Endothelial cell (in vitro differentiated cells): ENCODE measurements at places on chromosomes 6 and 20.

- H3K27me3 ChIP-seq: peaks cover 5% of the 10 kb centered on the region
- H3K36me3 ChIP-seq: peaks cover 4% of the 10 kb centered on the region
- peaks cover 3% of the 10 kb centered on the region for H3K4me1 ChIP-seq
- DNase-seq: no peak
Observed at GRCh38 chr6:7268816-7269555, 44.0 kb downstream of the SSR1 start.

- DNase-seq: no peak
- H3K27ac ChIP-seq: no peak overlapping the region
- H3K4me3 ChIP-seq: no peak overlapping the region
- peaks cover 6% of the 10 kb centered on the region for H3K27me3 ChIP-seq
Observed at GRCh38 chr20:59176812-59177211, 13.2 kb downstream of the ZNF831 start.

DNA sequence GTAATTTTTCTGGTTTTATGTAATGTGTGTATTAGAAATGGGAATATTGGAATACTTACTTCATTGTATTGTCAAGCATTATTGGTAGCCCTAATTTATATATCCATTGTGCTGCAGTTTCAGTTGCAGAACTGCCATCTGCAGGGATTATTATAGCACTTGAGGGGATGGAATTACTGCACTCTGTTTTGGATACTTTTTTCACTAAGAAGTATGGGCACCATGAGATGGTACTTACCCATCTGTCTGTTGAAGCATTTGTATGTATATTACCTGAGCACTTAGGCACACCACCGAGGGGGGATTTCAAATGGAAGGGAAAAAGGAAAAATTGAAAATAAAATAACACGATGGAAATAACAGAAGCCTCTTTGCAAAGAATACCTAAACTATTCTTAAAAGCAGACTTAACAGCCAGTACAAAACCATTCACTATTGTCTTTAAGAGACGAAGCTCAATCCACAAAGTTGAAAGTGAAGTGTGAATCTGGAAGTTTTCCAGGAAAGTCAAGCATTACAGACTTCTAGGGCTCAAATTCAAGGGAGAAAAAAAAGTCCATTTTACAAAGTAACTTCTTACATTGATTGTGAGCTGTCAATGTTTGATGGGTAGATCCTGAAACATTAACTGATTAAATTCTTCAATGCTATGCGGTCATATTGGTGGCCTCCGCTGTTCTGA is 318.7 kb downstream of the SOX4 start:
- peaks cover 13% of the 10 kb centered on the region for H3K4me1 ChIP-seq
- no peak for DNase-seq
- H3K36me3 ChIP-seq: peaks cover 15% of the 10 kb centered on the region
- peaks cover 6% of the 10 kb centered on the region for H3K27me3 ChIP-seq

DNA sequence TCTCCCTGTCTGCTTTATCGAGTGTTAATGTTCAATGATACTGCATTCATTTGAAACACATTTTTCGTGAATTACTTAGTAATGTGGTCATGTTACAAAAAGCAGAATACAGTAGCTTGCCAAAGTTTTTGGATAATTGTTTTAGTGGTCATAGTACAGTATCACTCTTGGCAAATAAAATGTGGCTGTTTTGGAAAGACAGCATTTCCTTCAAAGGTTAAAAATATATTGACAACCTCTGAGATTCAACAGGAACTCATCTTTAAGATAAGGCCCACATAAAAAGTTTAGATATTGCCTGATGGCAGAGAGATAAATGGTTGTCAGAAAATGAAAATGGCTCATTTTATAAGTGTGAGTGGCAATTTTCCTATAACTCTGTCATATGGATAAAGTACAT is 297.7 kb upstream of the MAN1A1 start:
- H3K4me3 ChIP-seq: no peak overlapping the region
- H3K27me3 ChIP-seq: no peaks in the 10 kb centered on the region
- no peaks in the 10 kb centered on the region for H3K36me3 ChIP-seq

DNA sequence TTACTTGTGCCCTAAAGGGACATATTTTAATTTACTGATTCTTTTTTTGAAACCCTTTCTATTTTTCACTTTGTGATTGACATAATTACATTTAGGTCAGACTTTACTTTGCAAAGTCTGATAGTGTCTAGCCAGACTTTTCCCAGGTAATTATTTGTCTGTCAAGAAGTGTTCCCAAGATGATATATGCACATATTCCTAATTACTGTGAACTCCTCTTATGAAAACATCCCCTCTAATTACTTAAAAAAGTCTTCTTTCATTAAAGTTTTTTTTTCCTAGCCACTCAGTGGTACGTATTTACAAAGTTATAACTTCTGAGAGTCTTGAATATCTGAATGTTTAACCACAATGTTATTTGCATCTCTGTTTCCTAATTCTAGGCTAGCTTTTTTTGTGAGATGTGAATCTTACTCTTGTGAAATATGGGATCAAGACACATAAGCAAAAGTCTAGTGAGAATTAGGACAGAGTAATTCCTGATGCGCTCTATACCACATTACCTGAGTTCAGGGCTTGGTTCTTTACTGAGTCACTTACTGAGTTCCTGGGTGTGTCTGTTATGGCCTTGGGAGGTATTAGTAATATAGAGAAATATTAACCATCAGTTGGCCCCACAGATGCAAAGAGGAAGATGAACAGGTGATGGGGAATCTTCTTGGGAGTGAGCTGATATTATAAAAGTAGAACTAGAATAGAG is 27.9 kb downstream of the FAM83B start:
- H3K27me3 ChIP-seq: no peaks in the 10 kb centered on the region
- no peaks in the 10 kb centered on the region for H3K4me1 ChIP-seq
- H3K27ac ChIP-seq: no peak overlapping the region
- DNase-seq: no peak
- no peak overlapping the region for H3K4me3 ChIP-seq

GRCh38 chr6:131688286-131688685 is 12.9 kb downstream of the OR2A4 start:
- no peaks in the 10 kb centered on the region for H3K27me3 ChIP-seq
- H3K27ac ChIP-seq: no peak overlapping the region
- no peaks in the 10 kb centered on the region for H3K4me1 ChIP-seq
- H3K36me3 ChIP-seq: no peaks in the 10 kb centered on the region

DNA sequence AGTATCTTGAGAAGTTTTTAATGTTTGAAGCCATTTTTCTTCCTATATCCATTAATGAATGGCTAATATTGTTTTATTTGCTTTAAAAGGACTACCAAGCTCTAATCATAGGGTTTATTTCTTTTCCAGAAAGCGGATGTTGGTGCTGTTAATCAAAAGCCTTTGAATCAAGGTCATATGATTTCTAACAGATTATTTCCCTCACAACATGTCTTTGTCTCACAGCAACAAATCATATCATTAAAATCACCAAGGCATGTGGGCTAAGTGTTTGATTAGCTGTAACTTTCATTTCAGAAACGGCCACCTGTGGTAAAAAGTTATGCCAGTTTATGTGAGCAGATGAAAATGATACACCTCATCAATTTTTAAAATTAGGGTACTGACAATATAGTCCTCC is 21.7 kb downstream of the TRAF3IP2 start:
- peaks cover 1% of the 10 kb centered on the region for H3K27me3 ChIP-seq
- no peak for DNase-seq
- no peak overlapping the region for H3K27ac ChIP-seq
- H3K4me1 ChIP-seq: peaks cover 22% of the 10 kb centered on the region
- no peak overlapping the region for H3K4me3 ChIP-seq
- H3K36me3 ChIP-seq: peaks cover 20% of the 10 kb centered on the region

DNA sequence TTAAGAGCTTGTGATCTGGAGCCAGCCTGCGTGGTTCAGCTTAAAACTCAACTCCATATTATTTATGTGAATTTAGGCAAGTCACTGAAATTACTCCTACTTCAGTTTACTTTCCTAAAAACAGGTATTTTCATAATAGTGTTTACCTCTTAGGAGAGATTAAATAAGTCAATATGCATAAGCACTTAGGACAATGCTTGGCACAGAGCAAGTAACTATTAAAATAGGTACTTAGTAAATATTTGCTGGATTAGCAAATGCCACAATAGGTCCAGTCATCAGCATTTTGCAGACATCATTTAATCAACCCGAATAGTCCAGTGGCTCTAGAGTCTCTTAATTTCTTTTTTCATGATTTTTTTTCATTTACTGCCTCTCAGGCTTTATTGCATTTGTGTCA is 78.6 kb upstream of the PTPRK start:
- no peak for DNase-seq
- H3K27ac ChIP-seq: no peak overlapping the region
- H3K4me1 ChIP-seq: peaks cover 25% of the 10 kb centered on the region
- H3K27me3 ChIP-seq: peaks cover 5% of the 10 kb centered on the region

DNA sequence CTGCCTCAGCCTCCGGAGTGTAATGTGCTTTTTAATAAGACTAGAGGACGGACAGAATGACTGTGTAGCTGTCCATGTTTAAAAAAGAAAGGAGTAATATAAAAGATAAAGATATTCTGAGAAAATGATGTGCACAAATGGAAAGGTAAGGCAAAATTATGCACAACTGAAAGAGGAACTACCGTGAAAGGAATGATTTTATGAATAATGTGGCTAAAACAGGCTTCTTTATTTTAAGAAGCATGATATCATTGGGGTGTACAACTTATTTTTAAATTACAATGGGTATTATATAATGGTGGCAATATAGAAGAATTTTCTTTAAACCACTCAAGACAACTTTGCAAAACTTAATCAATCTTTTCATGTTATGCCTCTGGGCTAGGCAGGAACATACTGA is 78.1 kb downstream of the FIG4 start:
- DNase-seq: no peak
- H3K36me3 ChIP-seq: peaks cover 6% of the 10 kb centered on the region
- H3K27ac ChIP-seq: no peak overlapping the region
- H3K4me3 ChIP-seq: no peak overlapping the region

DNA sequence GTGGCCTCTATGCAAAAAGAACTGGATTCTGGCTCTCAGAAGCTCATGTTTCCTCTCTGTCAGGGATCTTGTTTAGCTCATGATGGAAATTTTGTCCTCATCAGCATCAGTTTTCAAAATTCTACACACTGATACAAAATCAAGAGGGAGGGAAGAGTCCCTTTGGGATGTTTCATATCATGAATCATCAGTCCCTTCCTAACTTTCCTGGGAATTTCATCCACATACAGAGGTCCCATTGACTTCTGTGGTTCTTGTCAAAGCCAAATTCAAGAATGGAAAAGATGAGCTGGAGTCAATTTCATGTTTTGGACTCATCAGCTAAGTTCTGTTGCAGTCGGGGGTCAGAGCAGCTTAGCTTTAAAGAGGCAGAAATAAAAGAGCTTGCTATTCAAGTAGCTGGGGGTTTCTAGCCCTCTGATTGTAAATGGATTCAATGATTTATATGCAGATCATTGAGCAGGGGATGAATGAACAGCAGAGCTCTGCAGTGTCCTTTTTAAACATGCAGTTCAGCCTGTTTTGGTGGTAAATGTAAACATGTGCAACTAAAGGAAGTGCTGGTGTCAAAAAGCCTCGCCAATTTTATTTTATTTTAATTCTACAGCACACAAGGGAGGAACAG is 21.3 kb upstream of the TMEM14A start:
- H3K36me3 ChIP-seq: peaks cover 3% of the 10 kb centered on the region
- no peaks in the 10 kb centered on the region for H3K27me3 ChIP-seq
- no peak overlapping the region for H3K4me3 ChIP-seq
- no peak overlapping the region for H3K27ac ChIP-seq
- no peak for DNase-seq
- H3K4me1 ChIP-seq: no peaks in the 10 kb centered on the region

- no peak overlapping the region for H3K4me3 ChIP-seq
- H3K27ac ChIP-seq: no peak overlapping the region
- DNase-seq: no peak
- no peaks in the 10 kb centered on the region for H3K36me3 ChIP-seq
- H3K4me1 ChIP-seq: no peaks in the 10 kb centered on the region
Observed at GRCh38 chr6:127077886-127078285, 40.6 kb upstream of the RSPO3 start.

DNA sequence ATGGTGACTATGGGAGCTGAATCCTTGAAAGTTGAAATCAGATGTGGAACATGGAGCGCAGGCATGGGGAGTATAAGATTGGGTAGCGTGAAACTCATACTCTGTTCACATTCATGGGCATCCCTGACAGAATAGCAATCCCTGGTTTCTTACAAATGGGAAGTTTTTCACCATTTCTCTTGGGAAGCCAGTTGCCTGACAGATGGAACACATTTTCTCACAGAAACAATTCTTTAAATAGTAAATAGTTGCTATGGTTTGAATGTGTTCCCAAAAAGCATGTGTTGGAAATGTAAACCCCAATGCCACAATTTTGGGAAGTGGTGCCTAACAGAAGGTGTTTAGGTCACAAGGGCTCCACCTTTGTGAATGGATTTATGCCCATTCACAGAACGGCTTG is 262.8 kb upstream of the HS3ST5 start:
- H3K27ac ChIP-seq: no peak overlapping the region
- no peaks in the 10 kb centered on the region for H3K27me3 ChIP-seq
- H3K4me3 ChIP-seq: no peak overlapping the region
- H3K36me3 ChIP-seq: no peaks in the 10 kb centered on the region
- DNase-seq: no peak
- H3K4me1 ChIP-seq: no peaks in the 10 kb centered on the region

DNA sequence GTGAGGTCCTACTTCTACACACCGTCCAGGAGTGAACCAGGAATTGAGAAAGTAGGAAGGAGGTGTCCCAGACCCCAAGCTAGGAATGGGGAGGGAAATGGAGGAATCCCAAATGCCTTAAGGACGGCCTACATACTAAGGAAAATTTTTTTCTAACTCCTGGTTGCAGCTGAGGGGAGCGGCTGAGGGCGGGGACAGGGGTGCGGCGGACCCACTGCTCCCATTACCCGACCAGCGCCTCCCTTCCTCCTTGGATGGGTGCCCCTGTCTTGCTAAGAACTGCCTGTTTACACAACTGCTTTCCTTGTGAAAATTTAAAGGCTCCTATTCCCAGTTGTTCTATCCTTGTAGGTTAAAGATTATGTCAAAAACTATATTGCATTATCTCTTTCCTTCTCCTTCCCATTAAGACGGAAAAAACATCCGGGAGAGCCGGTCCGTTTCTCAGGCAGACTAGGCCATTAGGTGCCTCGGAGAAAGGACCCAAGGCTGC is 699 bp upstream of the HSPA1B start:
- peak overlapping the region; percentile 92 for H3K4me3 ChIP-seq
- peaks cover 24% of the 10 kb centered on the region for H3K4me1 ChIP-seq
- DNase-seq: peak; percentile 22
- peaks cover 4% of the 10 kb centered on the region for H3K27me3 ChIP-seq

DNA sequence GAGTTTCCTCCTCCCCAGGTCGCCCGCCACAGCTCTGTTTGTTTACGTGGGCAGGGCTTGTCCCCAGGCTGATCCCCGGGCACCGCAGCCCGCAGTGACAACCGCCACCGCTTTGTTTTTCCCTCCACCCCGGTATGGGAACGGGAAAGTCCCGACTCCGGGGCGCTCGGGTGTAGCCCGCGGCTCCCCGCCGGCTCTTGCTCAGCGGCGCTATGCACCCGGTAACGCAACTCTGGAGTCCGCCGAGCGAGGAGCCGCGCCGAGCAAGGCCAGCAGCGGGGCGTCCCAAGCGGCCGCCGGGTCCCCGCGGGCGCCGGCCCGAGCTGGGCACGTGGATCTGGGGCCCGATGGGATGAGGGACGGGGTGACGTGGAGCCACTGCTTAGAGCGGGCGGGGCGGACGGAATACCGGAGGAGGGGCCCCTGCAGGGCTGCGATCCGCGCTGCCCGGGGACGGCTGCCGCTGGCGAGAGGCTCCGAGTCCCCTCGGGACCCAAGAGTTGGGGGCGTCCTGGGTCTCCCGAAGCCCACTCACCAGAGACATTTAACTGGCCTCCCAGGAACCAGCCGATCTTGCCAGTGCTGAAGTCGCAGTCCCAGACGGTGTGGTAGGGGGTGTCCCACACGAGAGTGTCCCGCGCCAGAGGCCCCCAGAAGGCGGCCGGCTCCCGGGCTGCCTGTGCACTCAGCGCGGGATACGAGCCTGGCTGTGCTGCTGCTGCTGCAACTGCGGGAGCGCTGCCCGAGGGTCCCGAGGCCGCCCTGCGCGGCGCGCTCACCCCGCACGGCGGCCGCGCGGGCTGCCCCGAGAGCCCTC is 497 bp downstream of the ACSS1 start:
- H3K4me3 ChIP-seq: peak overlapping the region; percentile 59
- H3K4me1 ChIP-seq: peaks cover 31% of the 10 kb centered on the region
